Suppressor macrophage (primary cell): ENCODE measurements at places on chromosomes 5 and 9.

- DNase-seq: no peak
Observed at GRCh38 chr5:4924577-4924976, 215.6 kb upstream of the ADAMTS16 start.

DNA sequence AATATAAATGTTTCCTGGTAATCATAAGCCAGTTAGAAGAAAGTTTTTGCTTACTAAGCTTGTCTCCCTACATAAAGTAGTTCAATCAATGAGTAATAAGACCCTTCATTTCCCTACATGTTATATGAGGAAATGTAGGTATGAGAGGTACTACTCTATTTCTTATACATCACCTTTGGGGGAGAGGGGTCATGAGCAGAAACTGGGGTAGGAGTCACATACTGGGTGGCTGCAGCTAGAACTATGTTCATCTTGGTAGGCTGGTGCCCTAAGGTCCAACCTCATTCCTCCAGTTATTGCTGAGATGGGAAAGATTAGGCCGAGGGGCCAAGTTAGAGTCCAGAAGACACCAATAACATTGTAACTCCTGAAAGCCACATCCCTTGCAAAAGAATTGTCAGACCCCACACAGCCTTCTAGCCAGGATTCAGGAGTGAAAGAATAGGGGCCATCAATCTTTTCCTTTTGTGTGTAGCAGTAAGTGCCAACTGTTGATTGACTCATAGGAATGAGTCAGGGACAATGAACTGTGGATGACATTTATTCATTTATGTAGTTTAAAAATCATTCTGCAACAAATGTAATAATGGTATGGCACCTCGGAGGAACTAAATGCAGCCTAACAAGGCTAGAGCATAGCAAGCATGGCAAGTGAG, 21.6 kb upstream of the SREK1 start:
- no peak for DNase-seq

GRCh38 chr5:140020601-140021177, 22.4 kb downstream of the NRG2 start:
- no peak for DNase-seq

DNA sequence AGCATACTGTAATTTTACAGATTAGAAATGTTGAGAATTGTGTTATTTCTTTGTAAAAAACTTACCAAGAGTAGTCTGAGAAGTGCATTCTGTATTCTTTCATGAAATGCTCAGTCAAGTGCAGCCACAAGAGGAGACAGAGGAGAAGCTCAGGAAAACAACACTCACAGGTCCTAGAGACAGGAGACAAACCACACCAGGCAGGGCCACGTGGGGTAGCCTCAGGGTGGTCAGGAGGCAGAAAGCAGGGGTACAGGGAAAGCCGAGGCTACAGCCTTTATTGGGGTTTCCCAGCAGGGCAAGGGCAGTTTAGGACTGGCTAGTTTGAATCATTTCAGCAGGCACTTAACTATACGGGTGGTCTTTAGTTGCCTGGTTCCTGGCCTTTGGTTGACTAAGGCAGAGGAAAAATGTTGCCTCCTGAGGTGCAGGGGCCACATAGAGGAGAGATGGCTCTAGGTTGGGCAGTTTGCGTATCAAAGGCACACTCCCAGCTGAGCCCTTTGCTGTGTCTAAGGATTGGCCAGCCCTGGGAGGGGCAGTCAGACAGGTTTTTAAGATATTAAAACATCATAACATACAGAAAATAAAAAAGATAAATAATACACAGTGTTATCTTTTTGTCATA, 230.9 kb upstream of the ANKRD55 start:
- DNase-seq: no peak

DNA sequence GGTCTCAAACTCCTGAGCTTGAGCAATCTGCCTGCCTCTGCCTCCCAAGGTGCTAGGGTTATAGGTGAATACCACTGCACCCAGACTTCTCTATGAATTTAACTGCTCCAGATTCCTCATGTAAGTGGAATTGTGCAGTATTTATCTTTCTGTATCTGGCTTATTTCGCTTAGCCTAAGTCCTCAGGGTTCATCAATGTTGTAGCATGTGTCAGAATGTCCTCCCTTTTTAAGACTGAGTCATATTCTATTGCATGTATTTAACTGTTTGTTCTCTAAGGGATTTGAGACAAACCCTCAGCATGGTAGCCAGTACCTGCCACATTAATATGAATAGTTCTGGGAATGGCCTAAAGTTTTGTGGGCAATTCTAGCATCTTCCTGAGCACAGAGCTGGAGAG, 53.9 kb upstream of the TUT7 start:
- no peak for DNase-seq
